Suprapubic skin (tissue), 4 donors: ENCODE measurements at places on chromosomes 4 and X. TPM values are rescaled to one million over a fixed set of nuclear protein-coding genes. Genes with fewer than 3 reads are reported as not detected.
A peak's percentile ranks its signal among the peaks of the same experiment; 100 is the strongest.

GRCh38 chrX:40268188-40268520, 170.4 kb upstream of the BCOR start:
- no peak overlapping the region for H3K27ac ChIP-seq
- DNase-seq: no peak
- H3K4me3 ChIP-seq: no peak overlapping the region
- no peaks in the 10 kb centered on the region for H3K27me3 ChIP-seq
- H3K4me1 ChIP-seq: peaks cover 8% of the 10 kb centered on the region

- no peaks in the 10 kb centered on the region for H3K4me1 ChIP-seq
- H3K27me3 ChIP-seq: no peaks in the 10 kb centered on the region
- DNase-seq: no peak
- no peak overlapping the region for H3K4me3 ChIP-seq
- no peaks in the 10 kb centered on the region for H3K36me3 ChIP-seq
- no peak overlapping the region for H3K27ac ChIP-seq
These were observed 43.1 kb downstream of the ADAMTS3 start for GRCh38 chr4:72525938-72526337.

DNA sequence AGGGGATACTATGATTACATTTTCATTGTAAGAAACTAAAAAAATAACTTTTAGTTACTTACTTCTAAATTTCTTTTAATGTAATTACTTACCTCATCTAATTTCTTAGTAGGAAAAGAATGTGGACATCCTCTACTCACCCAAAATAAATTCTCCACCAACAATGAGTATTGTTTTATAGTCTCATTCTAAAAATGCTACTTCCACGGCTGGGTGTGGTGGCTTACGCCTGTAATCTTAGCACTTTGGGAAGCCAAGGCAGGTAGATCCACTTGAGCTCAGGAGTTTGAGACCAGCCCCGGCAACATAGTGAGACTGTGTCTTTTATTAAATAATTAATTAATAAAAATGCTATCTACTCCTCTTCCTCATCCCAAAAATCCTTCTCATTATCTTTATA, 99.8 kb downstream of the PPA2 start:
- no peak overlapping the region for H3K27ac ChIP-seq

DNA sequence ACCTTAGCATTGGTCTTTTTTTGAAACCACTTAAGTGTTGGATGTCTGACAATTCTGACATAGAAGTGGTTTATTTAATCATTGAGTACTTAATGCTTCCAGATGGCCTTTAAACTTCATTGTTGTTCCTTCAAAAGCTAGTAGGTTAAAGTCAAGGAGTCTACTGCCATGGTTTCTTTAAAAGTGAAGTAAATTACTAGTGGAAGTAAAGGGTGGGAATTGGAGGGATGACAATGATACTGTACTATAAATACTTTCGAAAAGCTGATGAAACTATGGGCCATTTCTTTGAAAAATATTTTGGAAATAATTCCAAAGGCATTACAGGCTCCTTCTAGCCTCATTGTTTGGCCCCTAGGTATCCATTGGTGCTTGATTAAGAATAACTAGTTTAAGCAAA, 51.9 kb downstream of the ATP10D start:
- no peak overlapping the region for H3K27ac ChIP-seq
- no peak for DNase-seq
- H3K4me3 ChIP-seq: no peak overlapping the region
- H3K27me3 ChIP-seq: no peaks in the 10 kb centered on the region
- peaks cover 4% of the 10 kb centered on the region for H3K4me1 ChIP-seq

DNA sequence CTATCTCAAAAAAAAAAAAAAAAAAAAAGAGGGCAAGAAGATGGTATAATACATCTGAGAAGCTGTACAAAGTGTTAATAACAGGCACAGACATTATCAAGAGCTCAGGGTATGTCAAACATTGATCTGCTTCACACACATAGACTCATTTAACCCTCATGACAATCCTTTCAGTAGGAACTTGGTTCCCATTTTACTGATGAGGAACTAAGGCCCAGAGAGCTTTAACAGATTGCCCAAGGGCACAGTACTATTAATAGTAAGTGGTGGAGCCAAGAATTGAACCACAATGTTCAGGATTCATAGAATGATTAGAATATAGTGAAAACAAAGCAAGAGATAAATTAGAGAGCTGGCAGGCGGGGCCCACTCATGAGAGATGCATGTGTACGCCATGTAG, 154.4 kb downstream of the EFHC2 start:
- no peaks in the 10 kb centered on the region for H3K27me3 ChIP-seq
- no peaks in the 10 kb centered on the region for H3K36me3 ChIP-seq
- no peaks in the 10 kb centered on the region for H3K4me1 ChIP-seq
- no peak overlapping the region for H3K27ac ChIP-seq

DNA sequence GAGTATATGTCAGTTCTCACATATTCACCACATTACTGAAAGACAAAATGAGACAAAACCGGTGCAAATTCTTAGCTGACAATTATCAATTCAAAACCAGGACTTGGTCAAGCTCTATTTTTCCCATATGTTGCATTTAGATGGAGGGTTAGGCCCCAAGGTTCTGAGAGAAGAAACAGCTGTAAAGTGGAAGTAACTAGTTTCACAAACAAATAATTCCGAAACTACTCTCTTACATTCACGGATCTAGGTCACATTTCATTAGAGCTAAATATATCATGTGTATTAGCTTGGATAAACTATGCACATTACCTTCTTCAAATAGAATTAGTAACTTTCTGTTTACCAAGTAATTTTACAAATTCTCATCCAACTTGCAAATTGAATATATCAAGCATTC, 3.7 kb upstream of the GABRA2 start:
- H3K27ac ChIP-seq: no peak overlapping the region
- H3K27me3 ChIP-seq: peaks cover 31% of the 10 kb centered on the region
- H3K36me3 ChIP-seq: no peaks in the 10 kb centered on the region
- no peak overlapping the region for H3K4me3 ChIP-seq
- DNase-seq: no peak

DNA sequence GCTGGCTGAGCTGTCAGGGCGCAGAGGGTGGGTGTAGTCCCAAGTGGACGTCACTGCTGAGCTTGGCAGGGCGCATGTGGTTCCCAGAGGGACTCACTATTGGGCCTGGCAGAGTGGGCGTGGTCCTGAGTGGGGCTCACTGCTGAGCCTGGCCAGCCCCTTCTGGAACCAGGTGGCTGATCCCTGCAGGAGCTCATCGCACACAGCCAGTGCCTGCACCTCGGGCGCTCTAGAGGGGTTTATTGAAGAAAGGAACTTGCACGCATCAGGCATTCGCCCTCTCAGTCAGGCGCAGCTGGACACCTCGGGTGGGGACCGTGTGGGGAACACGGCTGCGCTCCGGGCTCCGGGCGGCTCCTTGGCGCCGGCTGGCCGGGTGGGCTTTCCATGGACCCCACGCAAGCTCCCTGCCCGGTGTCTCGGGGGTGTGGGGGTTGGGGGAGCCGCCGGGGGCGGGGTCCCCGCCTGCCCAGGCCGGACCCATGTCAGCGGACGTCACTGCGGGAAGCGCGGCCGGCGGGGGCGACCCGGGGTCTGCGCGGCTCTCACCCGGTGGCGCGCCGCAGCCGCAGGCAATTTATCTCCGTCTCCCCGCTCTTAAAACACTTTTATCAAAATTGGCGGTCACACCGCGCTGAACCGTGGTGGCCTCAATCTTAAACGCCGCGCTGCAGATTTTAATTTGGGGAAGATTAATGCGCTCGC, 65.4 kb upstream of the NKX1-1 start:
- DNase-seq: peak; percentile 49
- no peak overlapping the region for H3K4me3 ChIP-seq
- no peak overlapping the region for H3K27ac ChIP-seq

GRCh38 chr4:14719053-14719452, 283.2 kb upstream of the CPEB2 start:
- no peak for DNase-seq
- no peak overlapping the region for H3K4me3 ChIP-seq
- H3K4me1 ChIP-seq: no peaks in the 10 kb centered on the region
- no peaks in the 10 kb centered on the region for H3K27me3 ChIP-seq
- no peaks in the 10 kb centered on the region for H3K36me3 ChIP-seq

GRCh38 chr4:26467724-26468123, 22.6 kb downstream of the CCKAR start:
- DNase-seq: no peak
- no peaks in the 10 kb centered on the region for H3K36me3 ChIP-seq
- no peak overlapping the region for H3K4me3 ChIP-seq
- no peaks in the 10 kb centered on the region for H3K27me3 ChIP-seq
- no peak overlapping the region for H3K27ac ChIP-seq
- H3K4me1 ChIP-seq: no peaks in the 10 kb centered on the region

GRCh38 chr4:150078041-150078578, at the start of gene DCLK2:
Gene DCLK2, plus strand, starts transcription at chr4:150078445. Its CDS starts 583 bp downstream, at chr4:150079028.
- H3K36me3 ChIP-seq: no peaks in the 10 kb centered on the region
- peak; percentile 78 for DNase-seq
- H3K27ac ChIP-seq: peak within 1 kb of the TSS; percentile 76
- H3K4me3 ChIP-seq: peak within 1 kb of the TSS; percentile 65
- H3K4me1 ChIP-seq: peaks cover 8% of the 10 kb centered on the region

DNA sequence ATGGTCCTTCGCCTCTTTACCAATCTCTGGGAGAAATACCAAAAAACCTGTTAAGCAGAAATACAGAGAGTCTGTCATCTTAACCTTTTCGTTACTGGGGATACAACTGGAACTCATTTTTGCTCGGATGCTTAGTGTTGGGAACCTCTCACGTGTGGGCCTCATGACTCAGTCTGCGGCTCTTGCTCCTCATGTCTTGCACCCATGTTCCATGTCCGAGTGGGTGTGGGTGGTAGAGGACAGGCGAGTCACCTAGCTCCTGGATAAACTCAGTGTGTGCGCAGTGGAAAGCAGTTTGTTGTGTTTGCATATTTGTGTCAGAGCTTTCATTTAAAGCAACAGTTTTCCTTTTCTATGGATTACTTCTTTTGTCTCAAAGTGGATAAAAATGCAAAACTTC, 70.6 kb downstream of the TNIP2 start:
- H3K36me3 ChIP-seq: peaks cover 69% of the 10 kb centered on the region
- H3K4me1 ChIP-seq: no peaks in the 10 kb centered on the region
- no peak overlapping the region for H3K4me3 ChIP-seq
- H3K27ac ChIP-seq: no peak overlapping the region
- DNase-seq: no peak

- no peaks in the 10 kb centered on the region for H3K27me3 ChIP-seq
- no peaks in the 10 kb centered on the region for H3K36me3 ChIP-seq
- H3K27ac ChIP-seq: no peak overlapping the region
- no peak for DNase-seq
- H3K4me1 ChIP-seq: no peaks in the 10 kb centered on the region
These were observed 60.6 kb upstream of the FAT4 start for GRCh38 chr4:125254106-125254505.

GRCh38 chr4:153335665-153336064, 8.8 kb upstream of the MND1 start:
- peaks cover 4% of the 10 kb centered on the region for H3K36me3 ChIP-seq
- H3K27me3 ChIP-seq: no peaks in the 10 kb centered on the region
- DNase-seq: no peak
- H3K4me3 ChIP-seq: no peak overlapping the region
- no peaks in the 10 kb centered on the region for H3K4me1 ChIP-seq

The TMPRSS11B gene
- total RNA-seq: not detected

The FAM133A gene
- total RNA-seq: not detected
